Coronary artery (tissue), 2 donors: ENCODE measurements at places on chromosomes 2 and 18.
A peak's percentile ranks its signal among the peaks of the same experiment; 100 is the strongest.

DNA sequence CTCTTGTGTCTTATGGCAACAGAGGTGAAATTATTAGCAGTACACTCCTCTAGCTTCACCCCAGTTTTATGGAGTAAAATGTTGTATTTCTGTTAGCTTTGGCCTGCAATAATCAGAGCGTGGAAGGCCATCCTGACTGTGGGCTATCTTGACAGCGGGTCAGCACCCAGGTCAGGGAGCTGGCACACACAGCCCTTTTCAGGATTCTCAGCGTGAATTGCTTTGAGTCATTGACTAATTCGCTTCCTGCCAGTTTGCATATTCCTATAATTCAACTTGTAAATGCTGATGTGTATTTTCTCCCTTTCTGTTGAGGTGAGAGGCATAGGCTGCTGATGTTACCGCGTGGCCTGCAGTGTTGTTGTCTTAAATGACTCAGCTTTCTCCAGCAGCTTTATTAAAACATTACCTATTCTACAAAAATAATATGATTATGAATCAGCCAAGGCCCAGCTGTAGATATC, 109.6 kb upstream of the EML6 start:
- no peak for DNase-seq

GRCh38 chr2:128520340-128520739, 201.7 kb upstream of the HS6ST1 start:
- no peak for DNase-seq

DNA sequence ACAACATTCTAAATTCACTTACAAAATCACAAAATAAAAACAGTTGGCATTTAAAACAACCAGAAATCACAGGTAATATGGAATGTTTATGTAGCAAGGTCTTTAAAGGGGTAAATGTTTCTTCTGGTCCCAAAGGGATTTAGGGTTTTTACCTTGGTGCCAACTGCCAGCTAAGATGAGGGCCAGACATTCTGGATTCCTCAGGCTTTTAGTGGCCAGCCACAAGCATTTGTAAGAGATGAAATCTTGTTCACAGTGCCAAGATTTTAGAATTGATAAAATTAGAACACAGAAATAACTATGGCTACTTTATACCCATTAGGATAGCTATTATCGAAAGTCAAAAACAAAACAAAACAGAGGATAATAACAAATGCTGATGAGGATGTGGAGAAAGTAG, 60.4 kb upstream of the CDKL4 start:
- DNase-seq: no peak

- peak; percentile 79 for DNase-seq
These were observed 33.4 kb upstream of the KLHL29 start for GRCh38 chr2:23351388-23352141.

DNA sequence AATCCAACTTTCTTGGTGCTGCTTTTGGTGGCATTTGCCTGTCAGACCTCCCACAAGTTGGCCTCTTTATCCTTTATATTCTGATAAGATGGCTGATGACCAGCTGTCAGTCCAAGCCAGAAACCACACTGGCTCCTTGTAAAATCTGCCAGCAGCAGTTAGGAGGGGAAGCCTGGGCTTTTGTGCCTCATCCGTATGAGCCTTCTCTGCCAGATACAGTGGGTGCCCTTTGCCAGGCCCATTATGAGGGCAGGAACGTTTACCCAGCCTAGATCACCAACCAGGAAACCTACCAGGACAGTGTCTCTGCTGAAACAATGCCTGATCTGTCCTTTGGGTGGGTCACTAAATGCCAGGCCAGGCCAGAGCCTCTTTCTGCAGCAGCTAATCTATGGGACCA, 202.9 kb upstream of the SP5 start:
- DNase-seq: no peak

GRCh38 chr2:221397187-221397586, 174.9 kb downstream of the EPHA4 start:
- no peak for DNase-seq

DNA sequence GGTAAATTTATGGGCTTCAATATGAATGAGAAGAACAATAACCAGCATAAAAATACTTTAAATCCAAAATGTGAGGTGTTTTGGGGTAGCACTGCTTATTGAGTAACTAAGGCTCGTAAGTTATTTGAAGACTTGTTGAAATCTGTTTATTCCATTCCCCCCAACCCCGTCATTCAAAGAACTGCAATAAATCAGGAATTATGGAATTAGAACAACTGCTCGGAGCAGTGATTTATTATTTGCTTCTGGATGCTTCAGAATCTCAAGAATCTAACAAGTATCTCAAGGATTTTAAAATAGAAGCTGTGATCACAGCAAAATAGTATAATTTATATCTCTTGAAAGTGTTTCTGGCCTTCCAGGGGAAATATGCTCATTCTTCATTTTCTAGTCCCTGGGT, 86.8 kb downstream of the EML6 start:
- DNase-seq: no peak

DNA sequence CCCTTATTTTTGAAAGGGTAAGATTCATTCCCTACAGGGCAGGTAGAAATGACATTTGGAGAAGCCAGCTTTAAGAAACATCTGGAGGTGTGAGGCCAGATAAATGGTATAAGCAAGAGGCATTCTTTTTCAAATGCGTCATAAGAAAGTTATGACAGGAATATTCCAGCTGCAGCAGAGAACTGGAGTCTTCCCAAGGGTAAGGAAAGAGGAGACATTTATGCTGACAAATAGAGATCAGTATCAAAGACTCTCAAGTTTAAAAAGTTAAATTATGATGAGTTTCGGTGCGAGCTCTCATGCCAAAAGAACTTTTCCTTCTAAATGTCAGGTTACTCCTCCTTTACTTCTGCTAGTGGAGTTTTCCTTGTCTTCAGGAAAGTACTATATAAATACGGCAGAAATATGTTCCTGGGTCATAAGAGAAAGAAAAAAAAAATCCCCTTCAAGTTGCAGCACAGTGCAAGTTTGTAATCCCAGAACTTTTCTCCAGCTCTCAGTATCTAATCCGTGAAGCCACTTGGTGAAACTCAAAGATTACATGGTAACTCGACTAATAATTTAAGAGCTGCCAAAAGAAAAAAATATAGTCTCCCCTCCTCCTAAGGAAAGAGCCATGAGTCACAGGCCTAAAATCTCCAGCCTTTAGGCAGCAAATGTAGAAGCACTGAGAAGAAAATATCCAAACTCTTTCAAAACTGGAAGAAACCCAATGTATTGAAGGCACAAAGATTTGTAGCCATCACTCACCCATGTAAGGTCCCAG, 428.1 kb downstream of the MEIS1 start:
- DNase-seq: no peak

GRCh38 chr2:219836647-219837177, 209.3 kb downstream of the SLC4A3 start:
- DNase-seq: no peak
